PC-3 (cell line): ENCODE measurements at places on chromosomes 16 and 17.

GRCh38 chr17:218432-219110 lies 37.1 kb upstream of the DOC2B start:
- no peak for DNase-seq

DNA sequence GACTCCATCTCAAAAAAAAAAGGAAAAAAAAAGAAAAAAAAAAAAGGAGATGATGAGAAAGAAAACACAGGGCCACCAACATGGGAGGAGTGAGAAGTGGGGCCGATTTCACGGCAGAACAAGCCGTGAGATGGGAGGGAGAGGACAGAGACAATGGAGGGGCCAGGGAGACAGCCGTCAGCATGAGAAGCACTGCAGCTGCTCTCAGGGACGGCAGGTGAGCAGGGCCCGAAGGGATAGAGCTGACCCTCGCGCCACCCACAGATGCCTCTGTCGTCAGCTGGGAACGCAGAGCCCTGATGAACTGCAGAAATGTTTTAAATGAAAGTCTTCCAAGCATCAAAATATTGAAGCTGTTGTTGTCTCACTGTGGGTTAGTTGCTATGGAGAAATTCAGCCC lies 20.3 kb downstream of the PITPNM3 start:
- DNase-seq, result no peak

DNA sequence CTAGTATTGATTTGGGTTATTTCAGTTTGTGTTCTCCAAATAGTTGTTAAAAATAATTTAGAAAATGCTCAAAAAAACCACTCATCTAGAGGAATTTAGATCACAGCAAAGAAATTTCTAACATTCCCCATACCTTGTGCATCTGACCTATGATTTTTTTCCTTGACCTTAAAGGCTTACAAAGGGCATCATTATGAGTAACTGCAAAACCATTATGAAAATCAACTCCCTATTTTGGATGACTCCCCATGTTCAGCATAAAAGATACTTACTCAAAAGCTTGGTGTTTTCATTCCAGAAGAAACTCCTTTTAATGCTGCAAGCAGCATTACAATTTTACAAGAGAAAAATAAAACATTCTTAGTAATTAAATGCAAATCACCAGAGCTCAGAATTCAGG lies 83.2 kb downstream of the GRIN2A start:
- DNase-seq, result no peak

GRCh38 chr16:9308356-9308801 lies 216.9 kb downstream of the HAPSTR1 start:
- DNase-seq, result no peak

GRCh38 chr16:19071811-19072777 lies 4.7 kb downstream of the COQ7 start:
- DNase-seq, result peak; percentile 69
